ENCODE measurements at places on chromosomes 7 and 10.

DNA sequence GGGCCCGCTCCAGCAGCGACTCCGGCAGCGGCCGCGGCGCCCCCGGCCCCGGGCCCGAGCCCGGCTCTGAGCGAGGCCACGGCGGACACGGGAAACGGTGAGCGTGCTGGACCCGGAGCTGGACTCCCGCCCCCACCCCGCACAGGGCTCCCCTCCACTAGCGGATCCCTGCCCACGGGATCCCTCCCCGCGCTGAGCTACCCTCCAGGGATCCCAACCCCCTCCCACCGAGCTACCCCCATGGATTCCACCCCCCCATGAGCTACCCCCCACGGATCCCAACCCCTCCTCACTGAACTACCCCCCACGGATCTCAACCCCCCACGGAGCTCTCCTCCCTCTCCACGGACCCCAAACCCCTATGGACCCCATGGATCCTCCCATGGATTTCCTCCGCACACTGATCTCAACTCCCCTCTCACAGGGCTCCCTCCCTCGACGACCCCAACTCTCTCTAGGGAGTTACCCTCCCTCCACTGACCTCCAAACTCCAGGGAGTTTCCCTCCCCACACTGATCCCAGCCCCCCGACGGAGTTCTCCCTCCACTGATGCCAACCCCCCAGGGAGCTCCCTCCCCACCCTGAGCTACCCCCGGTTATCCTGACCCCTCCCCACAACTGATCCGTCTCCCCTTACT lies 20.6 kb upstream of the HSPB1 start:
- no peak for DNase-seq

DNA sequence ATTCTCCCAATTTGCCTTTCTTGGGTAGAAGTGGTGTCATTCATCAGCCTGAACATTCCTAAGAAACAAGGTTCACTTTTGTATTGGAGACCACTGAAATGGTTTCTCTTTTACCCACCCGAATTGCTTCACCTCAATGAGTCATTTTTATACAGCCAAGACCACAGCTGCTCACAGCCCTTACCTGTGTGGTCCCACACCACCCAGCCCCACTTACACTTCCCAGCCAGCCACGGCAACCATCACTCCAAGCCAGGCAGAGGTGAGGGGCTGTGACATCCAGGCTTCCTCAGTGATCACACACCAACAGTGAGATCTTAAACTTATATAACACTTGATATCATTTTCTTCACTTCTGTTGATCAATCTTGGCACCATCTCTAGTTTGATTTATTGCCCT lies 20.7 kb downstream of the OR13A1 start:
- DNase-seq, result no peak

- DNase-seq, result no peak
These were observed 233.5 kb upstream of the HDAC9 start for GRCh38 chr7:18262058-18262457.

DNA sequence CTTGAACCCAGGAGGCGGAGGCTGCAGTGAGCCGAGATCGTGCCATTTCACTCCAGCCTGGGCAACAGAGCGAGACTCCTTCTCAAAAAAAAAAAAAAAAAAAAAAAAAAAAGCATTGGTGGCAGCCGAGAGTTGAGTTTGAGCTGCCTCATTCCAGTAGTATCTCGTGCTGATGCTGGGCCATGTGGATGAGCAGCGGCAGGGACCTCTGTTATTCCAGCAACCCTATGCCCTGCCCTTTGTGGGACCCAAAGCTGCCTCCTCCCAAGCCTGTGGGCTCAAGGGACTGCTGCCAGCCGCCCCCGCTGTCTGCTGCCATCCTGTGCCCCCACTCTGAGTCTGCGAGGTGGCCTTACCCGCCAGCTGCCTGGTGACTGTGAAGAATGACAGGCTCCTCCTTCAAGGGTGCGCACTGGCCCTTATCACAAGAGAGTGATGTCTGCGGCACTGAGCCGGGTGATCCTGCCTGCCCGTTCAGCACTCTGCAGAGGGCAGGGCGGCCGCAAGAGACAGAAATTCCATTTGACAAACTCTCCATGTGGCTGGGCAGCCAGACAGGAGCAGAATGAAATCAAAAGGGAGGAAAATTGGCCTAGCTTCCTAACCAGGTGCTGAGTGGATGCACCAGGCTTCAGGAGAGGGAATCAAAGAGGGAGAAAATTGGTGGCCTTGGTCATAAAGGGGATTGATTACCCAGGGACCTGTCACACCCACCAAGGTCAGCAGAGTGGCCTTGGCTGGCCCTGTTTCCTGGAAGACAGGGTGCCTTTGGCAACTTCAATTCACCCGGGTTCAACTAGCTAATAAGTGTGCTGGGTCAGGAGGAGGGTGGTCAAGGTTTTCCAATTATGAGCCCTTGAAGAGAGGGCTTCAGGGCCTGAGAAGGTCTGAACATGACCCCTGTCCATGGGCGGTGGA lies 65.3 kb upstream of the ZMIZ1 start:
- peak; percentile 33 for DNase-seq

DNA sequence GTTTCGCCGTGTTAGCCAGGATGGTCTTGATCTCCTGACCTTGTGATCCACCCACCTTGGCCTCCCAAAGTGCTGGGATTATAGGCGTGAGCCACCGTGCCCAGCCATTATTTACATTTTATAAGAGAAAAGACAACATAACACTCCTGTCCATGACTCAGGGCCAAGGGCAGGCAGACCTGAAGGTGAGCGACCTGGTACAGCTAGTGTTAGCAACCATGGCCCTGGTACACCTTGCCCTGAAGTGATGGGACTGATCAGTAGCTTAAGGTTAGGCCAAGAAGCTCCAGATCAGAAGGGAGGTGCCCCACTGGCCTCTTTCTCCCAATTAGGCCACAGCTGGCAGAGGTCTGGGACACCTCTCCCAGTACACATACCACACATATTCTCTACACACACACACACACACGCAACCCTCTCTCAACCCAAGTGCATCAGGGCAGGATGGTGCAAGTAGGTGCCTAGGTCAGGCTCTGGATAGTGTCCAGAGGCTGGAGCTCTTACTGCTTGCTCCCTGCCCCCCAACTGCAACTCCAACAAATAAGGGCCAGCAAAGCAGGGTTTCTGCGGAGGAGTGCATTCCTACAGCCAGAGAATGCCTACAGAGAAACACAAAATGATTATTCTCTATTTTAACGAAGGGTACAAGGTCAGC lies 43.8 kb downstream of the DPCD start:
- no peak for DNase-seq

Measured in left renal pelvis (tissue), 4 donors.